ENCODE measurements at places on chromosomes 5 and 9.

DNA sequence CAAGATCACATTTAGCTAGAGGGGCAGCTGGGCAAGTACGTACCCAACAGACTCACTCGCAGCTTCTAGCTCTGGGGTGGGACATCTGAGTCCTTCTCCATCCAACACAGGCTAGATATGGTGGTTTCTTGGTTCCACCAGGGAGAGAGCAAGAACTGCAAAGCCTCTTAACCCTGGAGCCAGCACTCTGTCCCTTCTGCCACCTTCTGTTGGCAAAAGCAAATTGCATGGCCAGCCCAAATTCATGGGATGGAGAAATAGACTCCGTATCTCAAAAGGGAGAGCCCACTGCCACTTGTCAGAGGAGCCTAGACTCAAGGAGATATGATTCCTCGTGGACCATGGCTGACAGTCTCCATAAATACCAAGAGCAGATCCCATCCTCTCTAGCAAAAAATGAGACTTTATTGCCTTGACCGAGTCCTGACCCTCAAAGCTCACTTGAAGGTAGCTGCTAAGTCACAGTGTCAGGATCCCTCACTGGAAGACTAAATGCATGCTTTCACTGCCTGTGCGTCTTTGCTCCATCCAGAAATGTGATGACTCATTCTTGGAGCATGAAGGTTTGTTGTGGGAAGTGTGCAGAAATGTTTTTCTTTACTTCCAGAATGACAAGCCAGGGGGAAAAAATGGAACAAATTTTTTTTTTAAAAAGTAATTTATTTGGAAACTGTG, 28.8 kb upstream of the ROR2 start:
- no peak for DNase-seq

GRCh38 chr9:127139071-127139731, 16.8 kb upstream of the ANGPTL2 start:
- DNase-seq, result no peak

- DNase-seq, result no peak
Measured at GRCh38 chr5:15526413-15526812, 26.4 kb downstream of the FBXL7 start.

DNA sequence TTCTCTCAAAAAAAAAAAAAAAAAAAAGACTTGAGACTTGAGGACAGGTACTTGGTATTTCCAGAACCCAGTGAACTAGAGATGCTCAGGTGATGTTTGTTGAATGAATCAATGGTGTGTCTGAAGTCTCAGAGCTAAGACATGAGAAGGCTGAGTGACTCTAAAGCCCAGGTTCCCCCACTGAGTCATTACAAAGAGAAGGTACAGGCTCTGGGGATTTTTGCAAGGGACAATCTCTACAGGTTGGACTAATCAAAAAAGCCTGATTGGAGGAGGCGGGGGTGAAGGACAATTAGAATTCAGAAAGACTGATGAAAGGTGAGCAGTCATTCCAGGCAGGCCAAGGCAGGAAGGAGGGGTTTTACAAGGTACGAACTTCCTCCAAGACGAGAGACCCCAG, 8.2 kb upstream of the FABP6 start:
- DNase-seq, result no peak

DNA sequence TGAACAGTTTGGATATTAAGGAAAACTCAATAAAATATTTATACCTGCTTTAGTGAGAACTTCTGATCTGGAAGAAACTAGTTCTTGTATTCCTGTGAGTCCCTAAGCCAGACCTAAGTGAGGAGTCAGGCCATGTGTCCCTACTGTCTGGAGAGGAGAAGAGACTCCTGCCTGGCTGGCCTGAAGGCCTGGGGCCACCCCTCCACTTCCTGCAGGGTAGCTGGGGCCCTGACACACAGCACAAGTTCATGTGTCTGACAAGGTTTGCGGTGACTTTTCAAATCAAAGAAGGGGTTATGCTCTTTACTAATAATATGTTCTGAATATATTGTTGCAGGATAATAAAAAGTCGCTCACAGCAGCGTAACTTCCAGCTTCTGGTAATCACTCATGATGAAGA, 16.1 kb upstream of the IL13 start:
- DNase-seq, result no peak

GRCh38 chr5:97874491-97874890, 691.4 kb upstream of the RIOK2 start:
- DNase-seq, result no peak

GRCh38 chr9:37198831-37199230, 78.5 kb downstream of the ZCCHC7 start:
- DNase-seq, result no peak

DNA sequence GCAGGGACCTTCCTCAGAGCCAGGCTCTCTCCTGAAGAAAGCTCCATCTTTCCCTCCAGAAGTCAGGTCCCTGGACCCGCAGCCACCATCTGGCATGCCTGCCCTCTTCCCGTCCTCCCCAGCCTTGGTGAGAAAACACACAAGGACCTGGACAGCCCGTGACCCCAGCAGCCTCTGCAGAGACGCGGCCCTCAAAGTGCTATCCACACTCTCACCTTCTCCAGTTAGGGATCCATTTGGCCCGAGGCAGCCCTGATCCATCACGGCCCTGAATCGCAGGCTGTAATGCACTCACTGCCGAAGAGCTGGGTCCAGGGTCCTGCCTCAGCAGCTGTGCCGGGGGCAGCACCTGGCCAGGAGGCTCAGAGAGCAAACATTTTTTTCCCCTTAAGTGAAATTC, 185.1 kb downstream of the OLFM1 start:
- DNase-seq, result no peak

- DNase-seq, result no peak
Measured at GRCh38 chr5:73370095-73370494, 78.5 kb downstream of the FOXD1 start.

DNA sequence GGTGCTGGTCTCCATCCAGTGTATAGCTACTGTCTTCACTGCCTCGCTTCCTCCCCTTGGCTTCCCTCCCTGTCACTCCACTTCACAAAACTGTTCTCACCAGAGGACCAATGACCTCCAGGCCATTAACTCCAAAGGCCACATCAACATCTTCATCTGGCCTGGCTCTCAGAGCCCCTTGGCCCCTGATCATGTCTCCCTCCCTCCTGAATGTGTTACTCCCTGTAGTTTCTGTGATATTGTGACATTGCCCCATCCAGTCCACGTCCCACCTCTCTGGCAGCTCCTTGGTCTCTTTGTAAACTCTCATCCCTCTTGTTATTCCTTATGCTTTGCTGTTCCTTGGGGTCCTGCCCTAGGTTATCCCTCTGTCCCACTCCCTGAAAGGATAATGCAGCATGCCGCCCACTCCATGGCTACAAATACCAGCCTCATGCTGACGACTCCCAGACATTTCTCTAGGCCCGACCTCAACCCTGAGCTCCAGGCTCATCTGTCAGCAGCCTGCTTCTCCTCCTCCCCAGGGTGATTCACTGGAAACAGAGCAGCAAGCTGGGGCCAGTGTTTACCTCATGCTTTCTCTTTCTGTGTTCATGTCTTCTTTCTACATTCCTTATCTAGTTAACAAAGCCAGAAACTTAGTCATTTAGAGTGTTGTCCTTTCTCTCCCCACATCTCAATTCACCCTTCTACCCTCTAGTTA, 312.2 kb downstream of the SPOCK1 start:
- no peak for DNase-seq

DNA sequence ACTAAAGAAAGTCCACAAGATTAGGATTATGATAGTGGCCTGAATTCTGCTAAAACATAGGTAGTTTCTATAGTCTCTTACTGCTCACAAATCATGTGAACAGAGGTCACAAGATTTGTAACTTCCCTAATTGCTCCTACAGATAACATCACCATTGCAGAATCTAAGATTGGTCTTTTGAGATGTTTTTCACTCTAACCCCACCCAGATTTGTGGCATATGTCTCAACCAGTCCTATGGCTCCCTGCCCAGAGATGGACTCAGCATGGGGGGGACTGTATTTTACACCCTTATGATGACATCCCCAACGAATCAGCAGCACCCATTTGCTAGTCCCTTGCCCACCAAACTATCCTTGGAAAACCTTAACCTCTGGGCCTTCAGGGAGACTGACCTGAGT, 1046.2 kb downstream of the CDH12 start:
- no peak for DNase-seq

DNA sequence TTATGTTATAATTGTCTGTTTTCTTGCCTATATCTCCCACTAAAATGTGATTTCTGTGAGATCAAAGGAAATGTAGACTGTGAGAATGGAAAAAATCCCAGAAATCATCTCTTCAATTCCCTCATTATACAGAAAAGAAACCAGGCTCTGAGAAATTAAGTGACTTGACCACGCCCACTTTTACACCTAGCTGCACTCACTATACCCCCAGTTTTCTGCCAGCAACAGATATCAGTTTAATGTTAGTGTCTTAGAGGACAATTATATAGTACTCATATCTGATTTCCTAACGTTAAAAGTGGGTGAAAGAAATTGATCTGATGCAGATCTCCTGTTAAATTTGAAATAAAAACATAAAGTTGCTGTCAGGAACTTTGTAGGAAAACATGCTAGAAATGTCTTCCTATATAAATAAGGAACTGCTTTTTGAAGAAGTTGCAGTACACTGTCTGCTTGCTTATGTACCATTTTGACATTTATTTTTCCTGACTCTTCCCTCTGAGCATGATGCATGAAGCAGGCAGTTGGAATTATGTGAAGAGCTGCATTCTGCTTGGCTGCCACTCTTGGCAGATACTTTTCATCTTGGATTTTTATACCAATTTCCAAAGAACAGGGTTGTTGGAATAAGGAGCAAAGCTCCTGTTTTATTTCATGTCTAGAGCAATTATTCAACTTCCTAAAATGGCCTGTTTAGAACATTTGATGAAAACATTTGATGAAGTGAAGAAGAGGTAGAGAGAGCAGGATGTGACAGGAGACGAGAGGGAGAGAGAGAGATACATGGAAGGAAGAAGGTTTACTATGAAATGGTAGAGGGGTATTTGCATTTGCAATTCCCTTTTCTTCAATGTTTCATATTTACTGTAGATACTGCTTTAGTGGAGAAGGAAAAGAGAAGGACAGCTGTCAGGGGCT, 57.3 kb upstream of the RICTOR start:
- no peak for DNase-seq

- no peak for DNase-seq
Measured at GRCh38 chr9:87803623-87804345, 77.9 kb downstream of the CTSL start.

DNA sequence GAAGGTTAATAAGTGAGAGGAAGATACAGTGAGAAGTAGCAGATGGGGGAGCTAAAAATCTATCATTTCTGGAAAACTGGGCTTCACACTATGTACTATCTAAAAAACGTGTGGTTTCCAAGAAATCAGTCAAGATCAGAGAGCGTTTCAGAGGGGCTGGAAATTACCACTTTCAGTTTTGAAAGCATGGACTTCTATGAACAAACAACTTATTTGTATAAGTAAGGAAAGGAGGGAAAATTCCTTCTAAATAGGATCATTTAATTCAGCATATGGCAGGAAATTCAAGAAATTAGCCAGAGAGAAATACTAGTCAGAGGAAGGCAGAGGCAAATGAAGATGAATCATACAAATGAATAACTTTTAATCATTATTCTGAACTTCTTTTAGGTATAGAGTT, 11.3 kb downstream of the TNC start:
- DNase-seq, result no peak

DNA sequence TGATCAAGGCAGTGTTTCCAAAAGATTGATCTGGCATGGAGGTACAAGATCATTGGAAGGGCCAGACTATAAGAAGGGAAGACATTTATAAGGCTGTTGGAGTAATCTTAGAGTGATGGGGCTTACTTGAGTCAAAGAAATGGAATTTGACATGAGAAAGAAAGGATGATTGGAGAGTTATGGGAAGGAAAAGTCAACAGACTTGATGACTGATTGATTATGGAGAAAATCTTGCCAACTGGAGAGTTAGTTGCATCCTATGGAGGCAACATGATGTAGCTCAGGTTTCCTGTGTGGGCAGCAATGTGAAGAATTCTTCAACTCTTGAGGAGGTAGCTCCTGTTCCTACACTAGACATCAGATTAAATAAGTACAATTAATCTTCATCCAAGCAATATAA, 10.9 kb upstream of the MAST4 start:
- no peak for DNase-seq

DNA sequence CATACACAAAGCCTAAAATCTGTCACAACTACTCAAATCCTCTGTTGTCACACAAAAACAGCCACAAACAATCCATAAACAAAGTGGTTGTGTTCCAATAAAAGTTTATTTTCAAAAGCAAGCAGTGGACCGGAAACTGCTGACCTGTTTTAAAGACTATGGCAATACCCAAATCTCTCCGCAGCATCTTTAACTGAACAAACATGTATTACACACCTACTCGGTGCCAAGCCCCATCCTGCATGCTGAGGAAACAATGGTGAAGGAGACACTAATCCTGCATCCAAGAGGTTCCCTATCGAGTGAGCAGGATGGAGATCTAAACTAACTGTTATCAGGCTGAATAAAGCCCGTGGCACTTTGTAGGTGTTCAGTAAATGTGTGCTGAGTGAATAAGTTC, 11.2 kb downstream of the CDK5RAP2 start:
- DNase-seq, result no peak

DNA sequence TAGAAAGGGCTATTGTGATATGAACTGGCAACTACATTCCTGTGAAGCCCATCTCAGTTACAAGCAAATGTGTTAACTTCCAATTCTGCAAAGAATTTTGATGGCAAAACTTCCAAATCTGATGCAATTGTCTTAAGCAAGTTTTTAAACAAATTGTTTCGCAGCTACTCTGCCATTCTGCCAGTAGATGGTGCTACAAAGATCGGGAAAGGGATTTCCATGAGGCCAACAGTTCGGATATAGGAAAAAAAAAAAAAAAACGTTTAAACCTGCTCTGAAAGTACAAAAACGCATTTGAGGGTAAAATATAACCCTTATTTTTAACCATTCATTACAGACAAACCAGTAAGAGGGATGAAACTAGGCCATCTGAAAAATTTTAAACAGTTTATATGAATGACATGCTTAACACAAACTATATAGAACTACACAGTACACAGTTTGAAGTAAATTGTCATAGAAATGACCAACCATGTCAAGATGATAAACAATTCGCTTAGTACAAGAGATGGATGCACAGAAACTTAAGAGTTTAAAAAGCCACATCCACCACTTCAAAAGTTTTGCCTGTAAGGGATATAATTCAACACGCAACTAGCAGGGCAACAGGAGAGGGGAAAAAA, 2.2 kb downstream of the HNRNPA0 start:
- DNase-seq, result no peak

- DNase-seq, result no peak
Measured at GRCh38 chr5:174300118-174300940, 254.8 kb downstream of the NSG2 start.

- DNase-seq, result no peak
Measured at GRCh38 chr5:80275347-80275746, 19.5 kb upstream of the SERINC5 start.

- DNase-seq, result no peak
Measured at GRCh38 chr9:97864396-97864795, 11.4 kb downstream of the FOXE1 start.

- DNase-seq, result no peak
Measured at GRCh38 chr9:32899181-32899580, 102.2 kb downstream of the APTX start.
